ENCODE measurements at places on chromosomes 16 and 17.

- no peak for DNase-seq
Observed at GRCh38 chr16:15636392-15636873, 6.5 kb downstream of the MARF1 start.

DNA sequence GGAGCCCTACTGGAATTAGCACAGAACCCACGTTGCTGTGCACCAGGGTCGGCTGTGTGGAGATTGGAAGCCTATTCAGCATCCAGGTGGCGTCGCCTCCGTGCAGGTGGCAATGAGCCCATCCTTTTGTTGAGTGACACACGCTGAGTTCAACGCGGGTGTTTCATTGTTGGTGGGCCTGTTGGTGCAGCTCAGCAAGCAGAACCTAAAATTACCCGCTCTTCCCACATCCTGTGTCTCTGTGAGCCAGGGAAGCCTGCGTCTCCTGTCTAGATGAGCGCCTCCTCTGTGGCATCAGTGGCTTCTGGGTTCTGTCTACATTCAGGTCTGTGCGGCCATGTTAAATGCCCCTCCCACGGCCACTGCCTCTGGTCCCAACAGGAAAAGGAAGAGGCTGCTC, 14.5 kb downstream of the CD2BP2 start:
- DNase-seq: no peak

- DNase-seq: peak; percentile 25
Observed at GRCh38 chr17:73710095-73710592, 65.9 kb upstream of the SDK2 start.

DNA sequence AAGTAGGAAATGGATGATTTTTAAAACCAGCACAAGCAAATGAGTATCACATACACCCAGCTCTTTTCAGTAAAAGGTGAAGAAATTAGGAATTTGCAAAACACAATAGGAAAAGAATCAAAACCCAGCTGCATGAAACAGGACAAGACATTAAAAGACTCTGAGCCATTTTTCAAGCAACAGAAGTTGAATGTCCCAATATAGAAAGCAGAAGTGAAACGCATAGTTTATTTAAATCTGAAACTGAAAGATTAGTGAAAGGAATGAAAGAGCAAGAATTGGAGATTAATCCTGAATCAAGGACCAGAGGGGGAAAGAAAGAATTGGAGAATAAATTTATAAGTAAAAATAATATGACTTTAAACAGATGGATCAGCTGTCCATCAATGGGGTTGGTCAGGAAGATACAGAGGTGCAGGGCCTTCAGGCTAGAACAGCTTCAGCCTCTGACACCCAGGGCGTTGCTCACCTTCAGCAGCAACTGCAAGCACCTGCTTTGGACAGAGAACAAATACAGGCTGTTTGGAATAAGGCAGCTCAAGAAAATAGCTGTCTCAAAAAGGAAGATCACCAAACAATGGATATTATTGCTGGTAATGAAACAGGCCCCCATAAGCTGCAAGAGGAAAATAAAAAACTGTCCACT, 3.9 kb upstream of the ARHGAP17 start:
- no peak for DNase-seq

DNA sequence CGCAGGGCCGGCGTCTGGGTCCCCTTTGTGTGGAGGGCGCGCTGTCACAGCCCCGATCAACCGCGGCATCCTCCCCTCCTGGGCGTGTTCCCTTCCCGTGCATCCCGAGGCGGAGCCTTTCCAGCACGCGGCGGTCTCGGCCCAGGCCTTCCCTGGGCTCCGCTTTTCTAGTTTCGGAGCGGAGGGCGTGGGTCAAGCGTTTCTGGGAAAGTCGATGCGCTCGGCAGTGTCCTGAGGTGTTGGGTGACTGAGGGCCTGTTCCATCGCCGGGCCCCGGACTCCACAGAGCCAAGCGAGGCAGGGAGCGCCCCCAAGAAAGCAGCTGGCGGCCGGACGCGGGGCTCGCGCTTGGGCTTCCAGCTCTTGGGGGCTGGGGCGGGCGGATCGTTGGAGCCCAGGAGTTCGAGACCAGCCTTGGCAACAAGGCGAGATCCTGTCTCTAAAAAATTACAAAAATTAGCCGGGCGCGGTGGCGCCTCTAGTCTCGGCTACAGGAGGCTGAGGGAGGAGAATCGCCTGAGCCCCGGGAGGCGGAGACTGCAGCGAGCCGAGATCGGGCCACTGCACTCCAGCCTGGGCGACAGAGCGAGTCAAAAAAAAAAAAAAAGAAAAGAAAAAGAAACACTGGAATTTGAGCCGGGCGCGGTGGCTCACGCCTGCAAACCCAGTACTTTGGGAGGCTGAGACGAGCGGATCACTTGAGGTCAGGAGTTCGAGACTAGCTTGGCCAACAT, 806 bp downstream of the IFT140 start:
- no peak for DNase-seq

DNA sequence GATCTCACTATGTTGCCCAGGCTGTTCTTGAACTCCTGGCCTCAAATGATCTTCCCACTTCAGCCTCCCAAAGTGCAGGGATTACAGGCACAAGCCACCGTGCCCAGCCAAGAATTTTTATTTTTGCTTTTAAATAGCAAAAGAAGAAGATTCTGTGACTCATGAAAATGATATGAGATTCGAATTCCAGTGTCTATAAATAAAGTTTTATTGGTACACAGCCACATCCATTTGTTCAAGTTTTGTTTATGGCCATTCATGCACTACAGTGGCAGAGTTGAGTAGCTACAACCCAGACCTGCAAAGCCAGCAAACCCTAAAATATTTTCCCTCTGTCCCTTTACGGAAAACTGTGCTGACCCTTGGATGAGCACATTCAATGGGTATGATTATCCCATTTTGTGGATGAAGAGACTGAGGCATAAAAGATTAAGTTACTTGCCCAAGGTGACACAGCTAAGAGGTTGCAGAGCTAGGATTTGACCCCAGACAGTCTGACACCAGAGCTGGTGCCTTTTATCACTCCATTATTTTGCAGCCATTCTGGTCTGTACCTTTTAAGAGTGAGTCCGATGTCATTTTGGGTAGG, 34.2 kb downstream of the SCNN1G start:
- DNase-seq: no peak

DNA sequence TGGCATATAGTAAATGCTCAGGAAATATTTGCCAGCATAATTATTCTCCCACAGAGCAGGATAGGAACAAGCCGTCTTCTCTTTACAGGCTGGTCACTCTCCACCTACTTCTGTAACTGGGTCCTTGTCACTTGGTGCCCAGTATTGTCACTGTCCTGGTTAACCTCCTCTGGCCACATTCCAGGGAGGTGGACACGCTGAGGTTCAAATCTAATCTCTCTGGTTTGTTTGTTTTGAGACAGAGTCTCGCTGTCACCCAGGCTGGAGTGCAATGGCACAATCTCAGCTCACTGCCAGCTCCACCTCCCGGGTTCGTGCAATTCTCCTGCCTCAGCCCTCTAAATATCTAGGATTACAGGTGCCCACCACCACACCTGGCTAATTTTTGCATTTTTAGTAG, 15.6 kb downstream of the SBK1 start:
- DNase-seq: no peak

- DNase-seq: peak; percentile 11
Observed at GRCh38 chr17:35241520-35241919, 1.4 kb upstream of the SLFN5 start.

GRCh38 chr16:53937161-53937880, 233.4 kb downstream of the FTO start:
- no peak for DNase-seq

DNA sequence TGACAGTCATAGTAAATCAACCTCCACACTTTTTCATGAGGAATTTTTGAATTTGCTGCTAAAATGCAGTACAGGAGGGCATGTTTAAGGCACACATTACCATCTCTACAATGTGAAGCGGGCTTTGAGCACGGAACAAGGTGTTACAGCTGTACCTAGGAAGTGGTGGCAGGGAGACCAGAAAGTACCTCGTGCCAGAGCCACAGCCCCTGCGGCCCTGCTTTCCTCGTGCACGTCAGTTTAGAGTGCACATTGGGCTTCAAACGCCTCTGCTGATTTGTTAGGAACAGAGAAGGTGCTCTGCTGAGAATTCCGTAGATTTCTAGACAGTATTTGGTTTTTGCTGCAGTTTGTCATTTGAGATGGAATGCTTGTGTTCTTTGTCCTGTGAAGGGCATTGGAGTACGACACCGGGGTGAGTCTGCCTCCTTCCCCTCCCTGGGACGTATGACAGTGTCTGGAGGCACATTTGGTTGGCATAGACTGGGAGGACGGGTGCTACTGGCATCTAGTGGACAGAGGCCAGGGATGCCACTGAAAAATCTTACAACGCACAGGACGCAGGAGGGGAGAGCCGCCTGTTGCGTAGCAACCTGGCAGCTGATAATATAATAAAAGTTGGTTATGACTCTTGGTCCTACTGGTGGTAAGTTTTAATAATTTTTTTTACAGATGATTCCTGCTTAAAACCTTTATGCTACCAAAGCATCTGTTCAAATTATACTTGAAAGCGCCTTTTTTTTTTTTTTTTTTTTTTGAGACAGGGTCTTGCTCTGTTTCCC, 9.1 kb downstream of the FOXK2 start:
- no peak for DNase-seq

- no peak for DNase-seq
Observed at GRCh38 chr16:55662644-55663031, 6.8 kb downstream of the SLC6A2 start.

- no peak for DNase-seq
Observed at GRCh38 chr17:74350486-74350885, 11.2 kb downstream of the BTBD17 start.

DNA sequence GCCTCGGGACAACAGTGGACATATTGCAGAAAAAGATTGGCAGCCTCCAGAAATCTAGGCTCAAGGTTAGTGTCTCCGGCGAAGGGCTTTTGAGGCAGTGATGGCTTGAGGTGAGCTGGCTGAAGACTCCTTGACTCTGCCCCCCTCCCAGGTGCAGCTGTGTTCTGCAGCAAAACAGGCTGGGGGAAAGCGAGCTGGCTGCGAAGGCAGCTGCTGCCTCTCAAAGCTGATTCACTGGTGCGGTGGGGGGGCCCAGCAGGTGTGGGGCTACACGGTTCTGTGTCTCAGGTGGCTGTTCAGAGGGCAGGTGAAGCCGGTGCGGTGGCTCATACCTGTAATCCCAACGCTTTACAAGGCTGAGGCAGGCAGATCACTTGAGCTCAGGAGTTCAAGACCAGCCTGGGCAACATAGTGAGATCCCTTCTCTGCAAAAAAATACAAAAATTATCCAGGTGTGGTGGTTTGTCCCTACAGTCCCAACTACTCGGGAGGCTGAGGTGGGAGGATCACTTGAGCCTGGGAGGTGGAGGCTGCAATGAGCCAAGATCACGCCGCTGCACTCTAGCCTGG, 22.9 kb downstream of the C16orf96 start:
- no peak for DNase-seq

- DNase-seq: no peak
Observed at GRCh38 chr17:69551212-69552010, 136.9 kb downstream of the MAP2K6 start.

DNA sequence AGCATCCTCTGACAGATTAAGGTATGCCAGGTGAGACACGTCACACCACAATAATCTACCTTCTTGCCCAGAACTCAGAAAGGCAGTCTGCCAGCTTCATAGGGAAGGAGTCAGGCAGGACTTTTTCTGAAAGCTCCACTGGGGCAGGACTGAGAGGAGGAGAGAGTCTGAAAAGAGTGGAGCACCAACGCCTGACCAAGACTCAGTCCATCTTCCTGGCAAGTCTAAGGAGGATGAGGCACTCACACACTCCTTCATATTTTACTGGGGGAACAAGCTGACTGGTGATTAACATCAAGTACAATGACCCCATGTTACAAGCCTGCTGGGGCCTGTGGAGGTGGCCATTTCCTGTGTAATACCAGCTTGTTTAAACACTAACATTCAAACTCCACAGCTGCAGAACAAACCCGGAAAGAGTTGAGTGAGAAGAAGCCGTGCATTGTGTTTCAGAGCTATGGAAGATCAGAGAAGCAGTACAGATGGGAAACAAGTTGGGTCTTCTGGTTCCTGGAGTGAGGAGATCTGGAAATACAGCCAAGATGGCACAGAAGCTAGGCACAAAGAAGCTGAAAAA, 122.4 kb downstream of the HIC1 start:
- no peak for DNase-seq
